ENCODE measurements at places on chromosomes 7 and 10. TPM values are rescaled to one million over a fixed set of nuclear protein-coding genes. Genes with fewer than 3 reads are reported as not detected.

DNA sequence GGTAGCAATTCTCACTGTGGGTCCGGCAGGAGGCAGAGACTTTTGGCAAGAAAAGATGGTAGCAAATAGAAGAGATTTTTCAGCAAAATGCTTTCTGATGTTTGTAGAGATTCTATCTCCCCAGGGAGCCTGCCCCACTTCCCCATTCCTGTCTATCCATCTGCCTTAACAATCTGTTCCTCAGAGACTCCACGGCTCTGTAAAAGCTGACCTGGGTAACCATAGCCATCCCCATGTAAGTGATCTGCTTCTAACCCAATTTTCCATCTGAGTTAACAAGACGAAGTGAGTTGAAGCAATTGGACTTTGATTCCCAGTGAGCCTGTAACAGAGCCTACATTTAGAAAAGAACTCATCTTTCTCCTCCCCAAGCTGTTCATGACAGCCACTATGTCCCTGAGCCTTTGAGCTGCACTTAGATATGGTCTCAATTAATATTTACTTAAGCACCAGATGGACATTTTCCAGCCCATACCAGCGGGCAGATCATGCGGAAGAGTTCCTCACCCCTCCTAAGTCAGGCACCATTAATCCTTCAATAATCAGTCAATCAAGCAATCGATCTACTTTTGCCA, 896.1 kb downstream of the CCSER2 start:
- DNase-seq = no peak
- H3K27me3 ChIP-seq = peaks cover 10% of the 10 kb centered on the region
- H3K4me3 ChIP-seq = no peak overlapping the region
- H3K4me1 ChIP-seq = peaks cover 10% of the 10 kb centered on the region

DNA sequence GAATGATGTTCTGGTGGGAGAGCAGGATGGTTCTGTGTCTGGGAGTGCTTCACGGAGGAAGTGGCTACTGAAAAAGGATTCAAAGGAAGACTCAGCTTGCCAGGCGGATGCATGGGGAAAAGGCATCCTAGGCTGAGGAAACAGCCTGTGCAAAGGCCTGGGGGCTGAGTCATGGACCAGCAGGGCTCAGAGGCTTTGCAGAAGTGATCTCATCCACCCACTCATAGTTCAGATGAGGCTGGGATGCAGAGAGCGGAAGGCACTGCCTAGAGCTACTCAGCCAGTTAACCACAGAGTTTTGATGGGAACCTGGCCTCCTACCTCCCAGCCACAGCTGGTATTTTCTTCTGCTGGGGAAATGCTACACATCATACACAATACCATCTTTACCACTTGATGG, 15.8 kb upstream of the ADAMTS14 start:
- H3K4me1 ChIP-seq = no peaks in the 10 kb centered on the region
- no peaks in the 10 kb centered on the region for H3K36me3 ChIP-seq
- no peak overlapping the region for H3K27ac ChIP-seq
- no peaks in the 10 kb centered on the region for H3K27me3 ChIP-seq
- DNase-seq = no peak

DNA sequence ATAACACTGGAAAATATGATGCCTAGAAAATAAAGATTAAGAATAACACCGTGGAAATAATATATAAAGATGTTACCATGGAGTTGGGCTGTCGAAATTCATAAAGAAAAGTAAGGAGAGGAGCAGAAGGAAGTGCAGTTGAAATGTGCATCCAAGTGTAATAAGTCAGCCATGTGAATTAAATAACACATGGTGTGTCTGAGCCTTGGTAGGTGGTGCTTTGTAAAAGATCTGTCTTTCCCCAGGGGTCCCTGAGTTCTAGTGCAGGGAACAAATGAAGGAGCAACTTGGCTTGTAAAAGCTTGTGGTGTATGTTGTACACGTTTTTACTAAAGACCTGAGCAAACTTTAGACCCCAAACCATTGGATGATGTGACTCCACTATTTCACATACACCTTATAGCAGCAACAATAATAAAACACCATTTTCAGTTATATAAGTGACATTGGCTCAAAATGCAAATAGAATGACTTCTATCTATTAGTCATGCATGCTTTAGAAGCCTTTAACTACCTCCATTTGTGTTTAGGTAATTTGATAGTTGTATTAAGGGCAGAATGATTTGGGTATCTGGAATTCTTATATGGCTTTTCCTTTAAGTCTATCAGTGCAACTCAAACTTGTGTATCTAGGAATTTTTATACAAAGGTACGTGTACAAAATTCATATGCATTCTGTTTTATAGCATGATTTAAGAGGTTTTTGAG, 11.3 kb downstream of the STARD3NL start:
- no peak for DNase-seq
- no peak overlapping the region for H3K27ac ChIP-seq
- peaks cover 12% of the 10 kb centered on the region for H3K36me3 ChIP-seq
- peaks cover 10% of the 10 kb centered on the region for H3K4me1 ChIP-seq
- no peak overlapping the region for H3K4me3 ChIP-seq

- no peaks in the 10 kb centered on the region for H3K4me1 ChIP-seq
- H3K27me3 ChIP-seq = no peaks in the 10 kb centered on the region
- no peak overlapping the region for H3K4me3 ChIP-seq
Observed at GRCh38 chr7:44112231-44112996, 8.3 kb downstream of the AEBP1 start.

- no peaks in the 10 kb centered on the region for H3K27me3 ChIP-seq
- H3K4me3 ChIP-seq = no peak overlapping the region
- no peak overlapping the region for H3K27ac ChIP-seq
- H3K36me3 ChIP-seq = no peaks in the 10 kb centered on the region
- no peak for DNase-seq
- H3K4me1 ChIP-seq = no peaks in the 10 kb centered on the region
Observed at GRCh38 chr7:106757846-106758245, 96.9 kb upstream of the CCDC71L start.

GRCh38 chr10:1102416-1102815, 46.2 kb downstream of the WDR37 start:
- H3K27me3 ChIP-seq = no peaks in the 10 kb centered on the region
- H3K36me3 ChIP-seq = peaks cover 33% of the 10 kb centered on the region
- peaks cover 6% of the 10 kb centered on the region for H3K4me1 ChIP-seq
- H3K27ac ChIP-seq = peak overlapping the region; percentile 39
- no peak overlapping the region for H3K4me3 ChIP-seq

DNA sequence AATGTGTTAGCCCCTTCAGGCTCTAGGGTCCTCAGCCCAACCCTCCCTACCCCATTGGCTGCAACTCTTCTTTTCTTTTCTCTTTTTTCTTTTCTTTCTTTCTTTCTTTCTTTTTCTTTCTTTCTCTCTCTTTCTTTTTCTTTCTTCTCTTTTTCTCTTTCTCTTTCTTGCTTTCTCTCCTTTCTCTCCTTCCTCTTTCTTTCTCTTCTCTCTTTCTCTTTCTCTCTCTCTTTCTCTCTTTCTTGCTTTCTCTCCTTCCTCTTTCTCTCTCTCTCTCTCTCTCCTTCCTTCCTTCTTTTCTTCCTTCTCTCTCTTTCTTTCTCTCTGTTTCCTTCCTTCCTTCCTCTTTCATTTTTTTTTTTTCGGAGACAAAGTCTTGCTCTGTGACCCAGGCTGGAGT, 458.9 kb downstream of the TYW1 start:
- H3K36me3 ChIP-seq = no peaks in the 10 kb centered on the region
- peaks cover 10% of the 10 kb centered on the region for H3K27me3 ChIP-seq
- no peaks in the 10 kb centered on the region for H3K4me1 ChIP-seq
- no peak for DNase-seq
- no peak overlapping the region for H3K27ac ChIP-seq
- H3K4me3 ChIP-seq = no peak overlapping the region

GRCh38 chr7:14321947-14322346, 332.5 kb upstream of the ETV1 start:
- no peak overlapping the region for H3K4me3 ChIP-seq
- DNase-seq = no peak
- no peaks in the 10 kb centered on the region for H3K27me3 ChIP-seq
- no peaks in the 10 kb centered on the region for H3K4me1 ChIP-seq
- H3K36me3 ChIP-seq = no peaks in the 10 kb centered on the region

DNA sequence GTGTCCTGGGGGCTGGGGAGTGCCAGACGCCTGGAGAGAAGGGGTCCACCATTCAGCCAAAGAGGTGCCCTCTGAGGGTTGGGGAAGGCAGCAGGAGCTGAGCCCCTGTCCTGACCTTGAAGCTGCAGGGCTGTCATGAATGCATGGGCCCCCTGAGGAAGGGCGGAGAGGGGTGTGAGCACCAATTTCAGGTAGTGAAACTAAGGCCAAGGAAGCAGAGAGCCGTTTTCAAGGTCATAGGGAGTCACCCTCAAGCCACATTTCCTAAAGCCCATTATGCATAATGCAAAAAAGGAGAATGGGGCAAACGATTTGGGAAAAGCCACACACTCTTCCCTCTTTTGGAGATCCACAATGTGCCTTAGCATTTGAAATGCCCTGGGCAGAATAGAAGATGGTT, 37.2 kb downstream of the FIGNL1 start:
- H3K27me3 ChIP-seq = peaks cover 12% of the 10 kb centered on the region
- DNase-seq = no peak
- H3K36me3 ChIP-seq = no peaks in the 10 kb centered on the region
- no peak overlapping the region for H3K27ac ChIP-seq
- no peak overlapping the region for H3K4me3 ChIP-seq
- no peaks in the 10 kb centered on the region for H3K4me1 ChIP-seq

DNA sequence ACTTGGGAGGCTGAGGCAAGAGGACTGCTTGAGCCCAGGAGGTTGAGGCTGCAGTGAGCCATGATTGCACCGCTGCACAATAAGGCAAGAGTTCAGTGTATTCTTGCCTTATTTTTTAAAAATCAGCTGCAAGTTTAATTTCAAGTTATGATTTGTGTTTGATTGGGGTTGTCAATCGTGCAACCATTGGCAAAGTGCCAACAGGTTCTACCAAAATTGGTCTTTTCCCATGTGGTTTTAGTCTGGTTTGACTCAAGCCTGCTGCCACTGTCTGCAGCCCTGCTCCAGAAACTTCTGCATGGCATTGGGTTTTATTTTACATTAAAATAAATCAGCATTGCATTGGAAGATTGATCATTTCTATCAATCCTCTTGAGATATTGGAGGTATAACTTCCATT, 72.7 kb downstream of the PTPRE start:
- no peak overlapping the region for H3K27ac ChIP-seq
- H3K36me3 ChIP-seq = peaks cover 1% of the 10 kb centered on the region
- no peak for DNase-seq
- peaks cover 3% of the 10 kb centered on the region for H3K4me1 ChIP-seq

GRCh38 chr10:58950618-58951017, 225.8 kb upstream of the PHYHIPL start:
- no peak for DNase-seq
- no peaks in the 10 kb centered on the region for H3K4me1 ChIP-seq
- H3K4me3 ChIP-seq = no peak overlapping the region
- H3K36me3 ChIP-seq = no peaks in the 10 kb centered on the region

DNA sequence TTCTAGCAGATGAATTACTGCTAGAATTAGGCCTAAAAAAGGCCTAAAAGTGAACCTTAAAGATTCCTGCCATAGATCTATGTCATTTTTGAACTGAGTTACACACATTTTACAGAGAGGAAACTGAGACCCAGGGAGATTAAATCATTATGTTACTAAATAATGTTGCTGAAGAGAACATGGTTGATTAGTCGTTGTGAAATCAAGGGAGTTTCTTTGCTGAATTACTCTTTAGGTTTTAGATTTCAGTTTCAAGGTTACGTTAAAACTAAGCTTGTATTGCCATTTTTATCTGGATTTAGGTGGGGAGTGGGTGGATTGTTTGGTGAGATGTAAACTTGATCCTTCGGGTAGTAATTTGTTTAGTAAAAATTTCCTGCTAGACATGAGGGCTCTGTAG, 21.3 kb downstream of the CDK14 start:
- H3K4me3 ChIP-seq = no peak overlapping the region
- no peak for DNase-seq
- H3K27me3 ChIP-seq = no peaks in the 10 kb centered on the region
- no peak overlapping the region for H3K27ac ChIP-seq
- H3K36me3 ChIP-seq = peaks cover 2% of the 10 kb centered on the region
- peaks cover 35% of the 10 kb centered on the region for H3K4me1 ChIP-seq

GRCh38 chr7:78101076-78101475, 302.5 kb downstream of the PHTF2 start:
- H3K36me3 ChIP-seq = no peaks in the 10 kb centered on the region
- no peaks in the 10 kb centered on the region for H3K27me3 ChIP-seq
- H3K27ac ChIP-seq = no peak overlapping the region
- DNase-seq = no peak
- H3K4me3 ChIP-seq = no peak overlapping the region

- H3K36me3 ChIP-seq = no peaks in the 10 kb centered on the region
- H3K4me3 ChIP-seq = no peak overlapping the region
- no peak overlapping the region for H3K27ac ChIP-seq
- H3K27me3 ChIP-seq = no peaks in the 10 kb centered on the region
Observed at GRCh38 chr10:51097546-51097945, 23.3 kb downstream of the PRKG1 start.

DNA sequence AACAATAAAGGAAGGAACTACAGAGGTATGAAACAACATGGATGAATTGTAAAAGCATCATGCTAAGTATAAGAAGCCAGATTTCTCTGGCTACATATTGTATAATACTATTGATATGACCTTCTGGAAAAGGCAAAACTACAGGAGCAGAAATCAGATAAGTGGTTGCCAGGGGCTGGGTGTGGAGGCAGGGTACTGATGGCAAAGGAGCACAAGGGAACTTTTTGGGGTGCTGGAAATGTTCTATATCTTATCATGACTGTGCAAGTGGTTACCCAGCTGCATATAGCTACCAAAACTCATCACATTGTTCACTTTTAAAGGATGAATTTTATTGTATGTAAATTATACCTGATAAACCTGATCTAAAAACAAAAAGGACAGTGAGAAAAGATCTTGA, 72.4 kb downstream of the SKAP2 start:
- no peak overlapping the region for H3K27ac ChIP-seq
- no peaks in the 10 kb centered on the region for H3K27me3 ChIP-seq
- H3K4me1 ChIP-seq = peaks cover 9% of the 10 kb centered on the region
- H3K4me3 ChIP-seq = no peak overlapping the region
- H3K36me3 ChIP-seq = no peaks in the 10 kb centered on the region

DNA sequence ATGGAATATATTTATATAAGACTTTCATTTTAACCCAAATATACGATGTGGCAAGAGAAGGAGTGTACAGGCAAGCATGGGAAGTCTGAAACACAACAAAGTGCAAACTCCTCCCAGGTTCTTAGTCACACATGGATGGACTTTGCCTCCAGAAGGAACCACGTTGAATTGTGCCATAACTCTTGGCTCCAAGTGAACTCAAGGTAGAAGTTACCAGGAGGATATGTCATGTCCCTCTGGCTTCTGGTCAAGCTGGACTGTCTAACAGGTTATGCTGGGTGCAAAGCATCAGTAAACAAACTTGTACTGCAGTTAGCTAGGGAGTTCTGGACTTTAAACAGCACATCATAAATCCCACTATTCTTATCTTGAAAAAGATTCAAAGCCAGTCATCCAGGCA, 328.3 kb upstream of the TEX47 start:
- H3K4me3 ChIP-seq = no peak overlapping the region
- no peaks in the 10 kb centered on the region for H3K36me3 ChIP-seq
- H3K27ac ChIP-seq = no peak overlapping the region
- no peak for DNase-seq

- no peak for DNase-seq
- H3K27me3 ChIP-seq = no peaks in the 10 kb centered on the region
- H3K4me3 ChIP-seq = no peak overlapping the region
- H3K36me3 ChIP-seq = peaks cover 45% of the 10 kb centered on the region
- H3K4me1 ChIP-seq = no peaks in the 10 kb centered on the region
- H3K27ac ChIP-seq = no peak overlapping the region
Observed at GRCh38 chr10:1128649-1129048, 72.5 kb downstream of the WDR37 start.

Gene CRPPA
- total RNA-seq = 3.8 TPM

Gene STRA8
- not detected for total RNA-seq

Gene PTPN20
- total RNA-seq = not detected

Gene TMEM139
- total RNA-seq = 5.1 TPM

Gene KAZALD1
- total RNA-seq = 1.3 TPM

Gene ST8SIA6
- 0.36 TPM for total RNA-seq

Gene DEPP1
- total RNA-seq = 16.6 TPM

Gene TMEM270
- not detected for total RNA-seq

Gene CPA1
- total RNA-seq = 23.7 TPM

Gene MALSU1
- 47.2 TPM for total RNA-seq
